ENCODE measurements at places on chromosomes 11 and 22. TPM values are rescaled to one million over a fixed set of nuclear protein-coding genes. Genes with fewer than 3 reads are reported as not detected.

DNA sequence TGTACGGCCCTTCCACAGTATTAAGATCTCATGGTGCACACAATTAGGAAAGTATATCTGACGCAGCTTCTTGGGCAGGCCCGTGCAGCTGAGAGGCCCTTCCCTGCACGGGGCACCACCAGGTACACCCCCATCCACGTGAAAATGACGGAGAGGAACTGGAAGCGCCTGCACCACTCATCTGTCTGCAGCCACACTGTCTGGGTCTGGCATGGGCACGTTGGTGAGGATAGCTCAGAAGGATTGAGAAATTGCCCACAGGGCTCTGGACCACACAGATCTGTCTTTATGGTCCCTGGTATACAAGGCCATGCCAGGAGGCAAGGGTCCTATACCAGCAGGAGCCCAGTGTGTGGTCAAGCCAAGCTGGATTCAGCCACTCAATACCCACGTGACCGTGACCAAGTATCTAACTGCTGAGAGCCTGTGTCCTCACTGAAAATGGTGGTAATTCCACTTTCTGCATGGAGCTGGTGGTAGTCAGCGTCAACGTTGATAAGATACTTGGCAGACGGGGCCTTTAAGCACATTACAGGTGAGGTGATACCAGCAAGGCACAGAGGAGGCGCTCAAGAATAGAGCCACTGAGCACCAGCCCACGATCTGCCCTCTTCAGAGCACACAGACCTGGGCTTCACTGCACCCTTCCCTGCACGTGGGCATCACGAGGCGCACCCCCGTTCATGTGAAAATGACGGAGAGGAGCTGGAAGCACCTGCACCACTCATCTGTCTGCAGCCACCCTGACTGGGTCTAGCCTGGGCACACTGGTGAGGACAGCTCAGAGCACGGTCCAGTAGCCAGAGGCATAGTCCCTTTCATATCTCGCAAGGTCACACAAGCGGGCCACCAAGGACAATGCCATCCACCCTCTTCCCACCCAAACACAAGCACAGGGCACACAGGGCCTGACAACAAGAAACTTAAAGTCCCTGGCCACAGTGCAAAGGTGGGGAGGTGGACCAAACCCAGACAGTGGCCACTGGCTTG is 28.4 kb downstream of the SHANK2 start:
- peak; percentile 30 for DNase-seq

- DNase-seq = peak; percentile 54
These were observed 83.4 kb downstream of the GALNT18 start for GRCh38 chr11:11538277-11538960.

Gene FTH1
- total RNA-seq = 938 TPM

DNA sequence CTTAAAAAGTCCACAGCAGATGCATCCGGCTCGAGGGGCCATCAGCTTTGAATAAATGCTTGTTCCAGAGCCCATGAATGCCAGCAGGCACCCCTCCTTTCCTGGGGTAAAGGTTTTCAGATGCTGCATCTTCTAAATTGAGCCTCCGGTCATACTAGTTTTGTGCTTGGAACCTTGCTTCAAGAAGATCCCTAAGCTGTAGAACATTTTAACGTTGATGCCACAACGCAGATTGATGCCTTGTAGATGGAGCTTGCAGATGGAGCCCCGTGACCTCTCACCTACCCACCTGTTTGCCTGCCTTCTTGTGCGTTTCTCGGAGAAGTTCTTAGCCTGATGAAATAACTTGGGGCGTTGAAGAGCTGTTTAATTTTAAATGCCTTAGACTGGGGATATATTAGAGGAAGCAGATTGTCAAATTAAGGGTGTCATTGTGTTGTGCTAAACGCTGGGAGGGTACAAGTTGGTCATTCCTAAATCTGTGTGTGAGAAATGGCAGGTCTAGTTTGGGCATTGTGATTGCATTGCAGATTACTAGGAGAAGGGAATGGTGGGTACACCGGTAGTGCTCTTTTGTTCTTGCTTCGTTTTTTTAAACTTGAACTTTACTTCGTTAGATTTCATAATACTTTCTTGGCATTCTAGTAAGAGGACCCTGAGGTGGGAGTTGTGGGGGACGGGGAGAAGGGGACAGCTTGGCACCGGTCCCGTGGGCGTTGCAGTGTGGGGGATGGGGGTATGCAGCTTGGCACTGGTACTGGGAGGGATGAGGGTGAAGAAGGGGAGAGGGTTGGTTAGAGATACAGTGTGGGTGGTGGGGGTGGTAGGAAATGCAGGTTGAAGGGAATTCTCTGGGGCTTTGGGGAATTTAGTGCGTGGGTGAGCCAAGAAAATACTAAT is 1.9 kb downstream of the NEAT1 start:
- DNase-seq = peak; percentile 69

Gene CCDC73
- total RNA-seq = 0.40 TPM

GRCh38 chr11:130181295-130182272 is 22.0 kb downstream of the ST14 start:
- peak; percentile 86 for DNase-seq

Gene CRYBB2
- total RNA-seq = not detected

- DNase-seq = no peak
These were observed 22.4 kb downstream of the CCDC82 start for GRCh38 chr11:96367342-96367741.

DNA sequence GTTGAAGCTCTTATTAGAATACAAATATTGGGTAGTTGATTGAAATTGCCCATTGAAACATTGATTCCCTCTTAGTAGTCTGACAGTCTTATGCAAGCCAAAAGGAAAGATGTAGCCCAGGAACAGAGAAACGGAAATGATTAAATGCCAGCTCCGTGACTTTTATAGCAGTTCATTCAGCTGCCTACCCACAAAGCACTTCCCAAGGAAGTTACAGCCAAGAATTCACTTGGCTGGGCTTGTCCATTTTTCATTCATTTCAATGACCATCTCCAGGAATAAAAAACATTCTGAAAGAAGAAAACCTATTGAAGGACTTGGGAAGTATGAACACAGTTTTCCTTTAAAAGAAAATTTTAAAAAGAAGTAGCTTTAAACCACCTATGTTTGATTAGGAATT is 62.0 kb downstream of the NCAM1 start:
- no peak for DNase-seq

- DNase-seq = peak; percentile 65
These were observed 13.0 kb downstream of the NCF4 start for GRCh38 chr22:36873614-36874308.

Gene TSPAN32
- 0.35 TPM for total RNA-seq

GRCh38 chr11:34351687-34352469 is 5.9 kb downstream of the ABTB2 start:
- no peak for DNase-seq

- DNase-seq = no peak
These were observed 59.3 kb upstream of the TTLL12 start for GRCh38 chr22:43246188-43246587.

GRCh38 chr11:32786811-32787210 is 7.7 kb downstream of the CCDC73 start:
- DNase-seq = no peak

- DNase-seq = no peak
These were observed 33.0 kb downstream of the CCDC34 start for GRCh38 chr11:27329867-27330632.

All from left lobe of liver (tissue), 2 donors.